Fibroblast of the aortic adventitia (primary cell): ENCODE measurements at places on chromosomes 7 and 10.
A peak's percentile ranks its signal among the peaks of the same experiment; 100 is the strongest.

- no peak for DNase-seq
Observed at GRCh38 chr10:124072541-124072940, 20.9 kb downstream of the CHST15 start.

DNA sequence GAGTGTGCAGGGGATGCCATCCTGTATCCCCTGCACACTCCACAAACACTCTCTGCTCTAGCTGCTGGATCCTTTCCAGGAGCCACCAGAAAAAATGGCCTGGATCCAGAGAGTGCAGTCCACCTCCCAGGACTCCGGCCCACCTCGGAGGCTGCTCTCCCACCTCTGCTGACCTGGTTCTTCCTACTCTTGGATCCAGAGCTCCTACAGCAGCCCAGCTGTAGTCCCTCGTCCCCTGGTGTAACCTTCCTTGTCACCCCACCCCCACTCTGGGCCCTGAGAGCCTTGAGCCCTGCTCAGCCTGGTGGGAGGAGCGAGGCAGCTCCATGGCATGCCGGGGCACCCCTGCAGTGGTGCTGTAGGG, 54.4 kb downstream of the GOLGA7B start:
- no peak for DNase-seq

- DNase-seq = peak; percentile 53
Observed at GRCh38 chr10:22341190-22341925, 3.9 kb upstream of the SPAG6 start.

DNA sequence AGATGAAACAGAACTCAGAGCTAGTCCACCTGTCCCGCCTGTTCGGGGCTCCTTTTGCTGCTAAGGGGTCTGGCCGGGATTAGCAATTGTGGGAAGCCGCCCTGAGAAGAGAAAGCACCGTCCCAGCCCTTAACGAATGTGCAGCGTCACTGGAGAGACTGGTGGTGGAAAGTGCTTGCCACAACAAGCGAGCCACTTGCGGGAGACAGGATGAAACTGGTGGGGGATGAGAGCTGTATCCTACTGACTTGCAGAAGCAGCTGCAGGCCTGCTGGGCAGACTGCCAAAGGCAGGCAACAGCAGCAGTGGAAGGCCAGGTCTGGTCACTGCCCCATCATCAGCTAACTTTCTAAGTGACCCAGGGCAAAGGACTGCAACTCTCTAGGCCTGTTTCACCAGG, 95.4 kb downstream of the FAM53B start:
- peak; percentile 64 for DNase-seq

GRCh38 chr7:112866424-112866823, 76.2 kb upstream of the TMEM168 start:
- DNase-seq = no peak

DNA sequence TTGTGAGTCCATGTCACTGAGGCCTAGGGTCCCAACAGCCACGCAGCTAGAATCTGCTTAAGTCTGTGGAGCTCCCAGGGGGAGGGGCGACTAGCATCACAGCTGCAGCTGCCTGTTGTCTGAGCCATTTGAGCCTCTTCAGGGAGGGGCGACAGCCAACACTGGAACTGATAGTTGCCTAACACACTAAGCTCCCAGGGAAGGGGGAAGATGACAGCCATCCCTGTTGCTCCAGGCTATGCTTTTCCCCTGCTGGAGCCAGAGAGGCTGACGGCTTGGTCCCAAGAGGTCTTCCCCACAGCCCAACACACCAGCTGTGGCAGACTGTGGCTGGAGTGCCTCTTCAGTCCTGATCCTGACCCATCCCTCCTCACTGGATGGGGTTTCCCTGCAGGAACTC, 817.5 kb downstream of the NXPH1 start:
- DNase-seq = no peak

DNA sequence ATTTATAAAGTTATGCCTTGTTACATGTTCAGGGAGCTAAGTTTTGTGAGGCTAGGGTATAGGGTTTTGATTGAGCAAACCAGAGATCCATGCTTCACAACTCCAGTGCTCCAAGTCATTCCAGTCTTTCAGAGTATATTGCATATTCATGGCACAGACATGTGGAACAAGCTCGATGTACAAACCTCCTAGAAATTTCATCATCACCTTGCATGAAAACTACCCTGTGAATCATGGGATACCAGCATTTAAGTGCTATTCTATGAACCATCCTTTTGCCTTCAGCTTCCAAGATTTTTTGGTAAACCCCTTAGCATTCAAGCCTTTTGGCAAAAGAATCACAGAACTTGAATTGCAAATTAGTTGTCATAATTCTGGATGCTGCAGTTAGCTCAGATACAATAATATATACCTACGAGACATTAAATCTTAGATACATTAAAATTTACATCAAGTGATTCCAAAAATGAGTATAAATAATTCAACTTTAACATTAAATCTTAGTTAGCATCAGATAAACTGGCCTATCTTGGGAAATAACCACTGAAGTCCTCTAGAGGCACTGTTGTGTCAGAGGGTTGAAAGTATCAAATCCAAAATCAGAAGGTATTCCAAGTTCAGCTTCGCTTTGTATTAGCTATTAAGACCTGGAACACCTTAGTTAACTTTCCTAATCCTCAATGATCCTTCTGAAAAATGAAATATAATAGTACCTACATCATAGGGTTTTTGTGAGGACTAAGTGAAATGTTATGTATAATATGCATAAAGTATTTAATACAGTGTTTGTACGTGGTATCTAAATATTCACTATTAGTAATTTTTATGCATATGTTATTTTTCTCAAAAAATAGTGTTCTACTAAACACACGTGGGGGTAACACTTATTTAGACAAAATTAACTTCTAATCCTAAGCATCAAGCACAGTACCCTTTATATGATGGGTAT, 55.5 kb upstream of the CABCOCO1 start:
- peak; percentile 38 for DNase-seq

GRCh38 chr10:33277135-33277536, 57.3 kb downstream of the NRP1 start:
- no peak for DNase-seq

GRCh38 chr7:115058726-115059125, 136.8 kb downstream of the MDFIC start:
- no peak for DNase-seq

GRCh38 chr10:101044117-101044516, 13.1 kb downstream of the SFXN3 start:
- DNase-seq = no peak

GRCh38 chr10:13276749-13277365, 23.0 kb downstream of the PHYH start:
- peak; percentile 65 for DNase-seq

- no peak for DNase-seq
Observed at GRCh38 chr7:794671-795329, 37.5 kb upstream of the SUN1 start.

DNA sequence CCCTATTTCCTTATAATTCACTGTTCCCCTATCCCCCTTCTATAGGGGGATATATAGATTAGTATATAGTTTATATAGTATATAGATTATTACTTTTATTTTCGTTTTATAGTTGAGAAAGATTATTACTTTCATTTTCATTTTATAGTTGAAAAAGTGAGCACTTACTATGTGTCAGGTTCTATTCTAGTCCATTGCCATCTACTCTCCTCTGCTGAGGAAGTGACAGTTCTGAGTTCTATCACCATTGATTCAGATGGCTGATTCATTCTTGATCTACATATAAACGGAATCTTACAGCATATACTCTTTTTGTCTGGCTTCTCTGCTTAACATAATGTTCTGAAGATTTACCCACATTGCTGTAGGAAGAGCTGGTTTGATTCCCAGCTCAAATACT, 20.7 kb upstream of the CAV2 start:
- DNase-seq = no peak

GRCh38 chr7:36090976-36091873, 61.8 kb upstream of the EEPD1 start:
- no peak for DNase-seq

DNA sequence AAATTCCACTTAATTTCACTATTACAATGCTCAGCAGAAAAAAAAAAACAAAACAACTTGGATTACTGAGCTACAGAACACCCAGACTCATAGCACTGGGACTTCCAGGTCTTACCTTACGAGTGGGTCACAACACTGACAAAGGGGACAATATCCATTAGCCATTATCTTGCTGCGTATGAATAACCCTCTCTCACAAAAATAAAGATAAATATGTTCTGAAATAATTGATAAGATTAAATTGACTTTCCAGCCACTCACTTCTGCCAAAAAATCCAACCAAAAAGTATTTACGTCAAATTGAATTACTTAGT, 128.7 kb downstream of the PKD1L1 start:
- no peak for DNase-seq

DNA sequence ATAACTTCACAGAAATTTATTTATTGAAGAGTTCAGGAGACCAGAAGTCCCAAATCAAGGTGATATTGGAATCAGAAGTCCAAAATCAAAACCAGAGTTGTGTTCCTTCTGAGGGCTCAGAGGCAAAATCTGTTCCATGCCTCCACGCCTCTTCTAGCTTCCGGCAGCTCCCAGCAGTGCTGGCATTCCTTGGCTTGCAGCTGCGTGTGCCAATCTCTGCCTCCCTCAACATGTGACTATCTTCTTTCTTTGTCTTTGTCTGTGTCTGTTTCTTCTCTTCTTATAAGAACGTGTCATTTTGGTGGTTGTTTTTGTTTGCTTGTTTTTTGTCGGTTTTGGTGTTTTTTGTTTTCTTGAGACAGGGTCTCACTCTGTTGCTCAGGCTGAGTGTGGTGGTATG, 116.1 kb downstream of the APBB1IP start:
- no peak for DNase-seq

GRCh38 chr10:119030421-119031250, 1.1 kb downstream of the NANOS1 start:
- DNase-seq = peak; percentile 40

GRCh38 chr7:25493805-25494366, 265.6 kb upstream of the NPVF start:
- no peak for DNase-seq

- no peak for DNase-seq
Observed at GRCh38 chr7:12386313-12386740, 17.3 kb downstream of the VWDE start.

GRCh38 chr7:81162234-81162633, 243.4 kb upstream of the SEMA3C start:
- DNase-seq = no peak

DNA sequence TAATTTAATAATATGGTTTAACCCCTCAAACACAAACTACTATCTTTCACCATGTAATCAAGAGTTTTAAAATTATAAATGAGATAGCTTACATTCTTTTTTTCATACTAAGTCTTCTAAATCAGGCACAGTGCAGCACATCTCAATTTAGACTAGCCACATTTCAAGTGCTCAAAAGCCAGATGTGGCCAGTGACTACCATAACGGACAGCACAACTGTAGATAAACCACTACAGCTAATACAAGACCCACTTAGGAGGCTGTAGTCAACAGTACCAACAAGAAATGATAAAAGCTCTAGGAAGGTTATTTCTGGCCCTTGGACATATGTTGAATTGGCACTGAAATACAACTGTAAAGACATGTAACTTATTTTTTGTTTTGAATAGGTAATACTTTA, 65.3 kb downstream of the JAZF1 start:
- DNase-seq = no peak

GRCh38 chr7:46123-46829, 146.1 kb upstream of the FAM20C start:
- DNase-seq = no peak

DNA sequence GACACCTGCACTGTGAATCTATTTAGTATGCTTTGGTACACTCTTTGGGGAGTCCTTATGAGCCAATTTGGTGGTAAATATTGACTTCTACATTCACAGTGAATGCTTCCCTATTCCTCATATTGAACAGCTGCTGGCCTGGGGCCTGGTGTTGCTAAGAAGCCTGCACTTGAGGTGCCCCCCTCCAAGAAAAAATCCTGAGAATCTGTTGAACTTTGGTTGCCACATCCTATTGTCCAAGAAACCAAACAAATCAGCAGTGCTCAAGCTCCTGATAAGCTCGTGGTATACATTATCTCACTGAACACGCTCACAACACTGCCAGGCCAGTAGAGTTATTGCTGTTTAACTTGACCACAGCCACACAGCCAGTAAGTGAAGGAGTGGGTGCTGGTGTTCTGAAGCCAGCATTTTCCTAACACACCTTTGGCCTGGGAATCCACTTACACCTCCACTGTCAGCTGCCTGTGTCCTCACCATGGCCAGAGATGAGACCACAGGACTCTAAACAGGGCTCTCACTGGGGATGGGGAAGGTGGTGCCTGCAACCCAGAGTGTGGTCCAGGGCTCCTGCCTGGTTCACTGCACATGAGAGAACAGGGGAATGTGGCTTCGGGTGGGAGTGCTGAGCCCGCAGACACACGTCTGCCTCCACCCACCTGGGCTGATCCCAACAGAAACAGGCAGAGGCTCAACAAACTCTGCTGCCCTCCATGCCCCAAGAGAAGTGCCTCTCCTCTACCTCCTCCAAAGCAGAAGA, 6.7 kb downstream of the DDC start:
- DNase-seq = peak; percentile 26

DNA sequence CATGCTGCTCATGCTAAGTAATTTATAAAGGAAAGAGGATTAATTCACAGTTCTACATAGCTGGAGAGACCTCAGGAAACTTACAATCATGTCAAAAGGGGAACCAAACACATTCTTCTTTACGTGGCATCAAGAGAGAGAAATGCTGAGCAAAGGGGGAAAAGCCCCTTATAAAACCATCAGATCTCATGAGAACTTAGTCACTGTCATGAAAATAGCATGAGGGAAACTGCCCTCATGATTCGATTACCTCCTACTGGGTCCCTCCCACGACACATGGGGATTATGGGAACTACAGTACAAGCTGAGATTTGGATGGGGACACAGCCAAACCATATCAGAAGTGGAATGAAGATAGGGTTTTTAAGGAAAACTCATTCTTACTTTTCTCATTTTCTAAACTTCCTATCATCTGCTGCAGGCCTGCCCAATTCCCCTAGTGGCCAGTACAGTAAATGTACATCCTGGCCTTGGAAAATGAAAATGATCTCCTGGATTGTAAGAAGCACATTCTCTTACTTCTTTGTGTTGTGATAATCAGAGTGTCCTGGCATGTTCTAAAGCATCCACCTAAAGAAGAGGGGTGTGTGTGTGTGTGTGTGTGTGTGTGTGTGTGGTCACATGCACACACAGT, 421.5 kb downstream of the LRMDA start:
- peak; percentile 10 for DNase-seq

DNA sequence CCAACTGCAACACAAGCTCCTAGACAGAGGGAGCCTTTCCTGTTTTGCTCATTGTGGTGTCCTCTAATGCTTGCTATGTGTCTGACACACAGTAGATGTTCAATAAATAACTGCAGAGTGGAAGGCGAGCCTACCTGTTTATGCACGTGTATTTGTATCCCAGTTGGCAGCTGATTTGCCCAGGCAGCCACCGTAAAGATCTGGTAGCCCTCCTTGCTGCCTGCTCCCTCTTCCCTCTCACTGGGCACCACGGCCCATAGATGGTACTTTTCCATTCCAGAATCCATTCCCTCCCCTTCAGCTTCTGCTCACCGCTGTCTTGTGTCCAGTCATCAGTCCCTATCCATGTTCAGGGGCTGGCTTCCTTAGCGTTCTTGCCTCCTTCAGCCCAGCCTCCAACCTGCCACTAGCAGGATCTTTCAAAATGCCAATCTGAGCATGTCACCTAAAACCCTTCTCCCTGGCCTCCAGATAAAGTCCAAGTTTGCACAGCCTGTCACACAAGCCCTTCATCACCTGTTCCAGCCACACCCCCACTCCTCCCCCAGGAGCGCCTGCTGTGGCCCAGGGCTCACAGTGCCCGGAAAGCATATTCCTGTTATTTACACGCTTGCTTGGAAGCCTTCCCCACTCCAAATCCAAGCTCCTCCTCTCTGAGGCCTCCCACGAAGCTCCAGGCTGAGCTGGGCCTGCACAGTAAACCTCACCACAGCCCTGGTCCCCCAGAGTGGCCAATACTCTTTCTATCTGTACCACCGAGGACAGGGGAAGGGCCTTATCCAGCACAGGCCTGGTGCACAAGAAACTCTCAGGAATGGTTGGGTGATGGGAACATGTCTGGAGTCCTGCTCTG, 21.0 kb downstream of the ZCCHC24 start:
- peak; percentile 29 for DNase-seq
